ENCODE measurements at places on chromosomes 3 and 15.

GRCh38 chr15:78907577-78907976, 34.9 kb downstream of the MORF4L1 start:
- no peak for DNase-seq

GRCh38 chr3:158819282-158819681, 17.4 kb downstream of the MFSD1 start:
- no peak for DNase-seq

DNA sequence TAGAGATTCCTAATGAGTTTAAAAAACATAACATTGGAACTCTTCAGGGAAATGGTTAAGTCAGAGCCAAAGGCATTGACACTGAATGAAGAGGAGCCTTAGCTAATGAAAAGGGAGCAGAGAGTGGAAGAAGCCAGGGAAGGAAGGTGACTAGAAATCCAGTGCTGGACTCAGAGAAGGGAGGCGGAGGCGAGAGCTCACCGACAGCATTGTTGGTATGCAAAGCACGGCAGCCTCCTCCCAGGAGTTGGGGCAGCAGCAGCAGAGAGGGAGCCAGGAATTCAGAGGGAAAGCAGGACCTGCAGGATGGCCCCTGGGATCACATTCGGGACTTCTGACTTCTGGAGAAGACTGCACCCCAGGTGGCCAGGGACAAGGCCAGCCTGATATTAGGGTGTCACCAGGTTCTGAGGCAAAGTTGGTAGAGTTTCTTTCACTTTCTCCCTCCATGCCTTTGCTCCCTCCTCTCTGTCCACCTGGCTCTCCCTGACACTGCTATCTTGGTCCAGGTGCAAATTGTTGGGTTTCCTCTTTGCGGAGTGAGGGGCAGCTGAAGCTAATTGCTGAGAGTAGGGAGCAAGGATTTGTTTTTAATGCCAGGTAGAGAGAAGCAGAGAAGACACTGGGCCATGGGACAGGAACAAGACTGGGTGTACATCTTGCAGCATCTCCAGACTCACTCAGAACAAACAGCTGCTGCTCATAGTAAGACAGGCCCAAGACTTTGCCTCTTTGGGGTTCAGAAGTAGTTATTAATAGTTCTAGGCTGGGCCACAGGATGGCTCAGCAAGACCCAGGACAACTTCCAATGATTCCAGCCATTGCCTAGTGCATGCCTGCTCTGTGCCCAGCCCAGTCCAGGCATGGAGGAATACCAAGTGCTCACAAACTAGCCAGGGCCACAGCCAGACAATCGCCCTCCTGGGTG, 157.9 kb downstream of the TLE3 start:
- DNase-seq, result no peak

DNA sequence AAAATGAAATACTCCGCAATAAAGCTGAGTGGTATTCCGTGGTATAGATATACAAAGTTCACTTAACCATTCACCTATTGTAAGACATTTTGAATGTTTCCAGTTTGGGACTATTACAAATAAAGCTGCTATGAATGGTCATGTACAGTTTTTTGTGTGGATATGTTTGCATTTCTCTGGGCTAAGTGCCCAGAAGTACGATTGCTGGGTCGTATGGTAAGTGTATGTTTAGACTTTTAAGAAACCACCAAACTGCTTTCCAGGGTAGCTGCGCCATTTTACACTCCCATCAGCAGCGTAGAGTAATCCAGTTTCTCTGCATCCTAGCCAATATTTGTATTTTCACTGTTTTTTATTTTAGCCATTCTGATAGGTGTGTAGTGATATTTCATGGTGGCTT, 208.4 kb upstream of the TLE3 start:
- DNase-seq, result no peak

GRCh38 chr3:4772858-4773257, 206.4 kb upstream of the BHLHE40 start:
- no peak for DNase-seq

GRCh38 chr3:89101251-89101650, 6.2 kb upstream of the EPHA3 start:
- DNase-seq, result no peak

- no peak for DNase-seq
These were observed 51.8 kb upstream of the ADPGK start for GRCh38 chr15:72835294-72835890.

DNA sequence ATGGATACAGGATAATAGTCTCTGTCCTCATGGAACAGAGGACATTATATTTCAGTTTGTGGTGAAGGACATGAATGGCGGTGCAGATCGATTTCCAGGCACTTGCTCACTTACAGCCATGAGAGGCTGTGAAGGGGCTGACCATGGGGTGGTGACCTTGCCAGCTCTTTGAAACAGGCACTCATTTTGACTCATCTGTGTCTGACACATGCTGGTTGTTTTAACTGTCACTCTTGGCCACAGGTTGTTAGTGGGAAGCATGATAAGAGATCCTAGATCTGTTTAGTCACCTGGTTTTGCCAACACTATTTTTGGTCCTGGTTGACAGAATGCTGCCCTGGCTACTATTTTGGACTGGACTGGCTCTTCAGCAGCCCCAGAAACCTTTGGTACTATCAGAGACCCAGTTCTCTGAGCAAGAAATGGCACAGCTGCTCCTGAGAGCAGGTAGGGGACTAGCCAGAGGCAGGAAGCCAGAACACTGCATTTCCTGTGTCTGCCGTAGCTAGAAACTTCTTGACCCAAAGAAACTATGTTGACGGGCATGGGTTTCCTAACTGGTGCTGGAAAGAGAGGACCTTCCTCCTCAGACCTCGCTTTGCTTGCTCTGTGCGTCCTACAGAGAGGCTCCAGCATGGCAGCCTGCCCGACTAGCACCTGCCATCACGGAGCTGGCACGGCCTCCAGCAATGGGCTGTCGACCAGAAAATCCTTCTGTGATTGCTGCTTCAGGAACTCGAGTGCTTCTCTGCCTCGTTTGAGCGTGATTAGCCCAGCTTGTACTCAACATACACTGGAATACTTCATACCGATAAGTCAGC, 6.3 kb downstream of the PXYLP1 start:
- no peak for DNase-seq

DNA sequence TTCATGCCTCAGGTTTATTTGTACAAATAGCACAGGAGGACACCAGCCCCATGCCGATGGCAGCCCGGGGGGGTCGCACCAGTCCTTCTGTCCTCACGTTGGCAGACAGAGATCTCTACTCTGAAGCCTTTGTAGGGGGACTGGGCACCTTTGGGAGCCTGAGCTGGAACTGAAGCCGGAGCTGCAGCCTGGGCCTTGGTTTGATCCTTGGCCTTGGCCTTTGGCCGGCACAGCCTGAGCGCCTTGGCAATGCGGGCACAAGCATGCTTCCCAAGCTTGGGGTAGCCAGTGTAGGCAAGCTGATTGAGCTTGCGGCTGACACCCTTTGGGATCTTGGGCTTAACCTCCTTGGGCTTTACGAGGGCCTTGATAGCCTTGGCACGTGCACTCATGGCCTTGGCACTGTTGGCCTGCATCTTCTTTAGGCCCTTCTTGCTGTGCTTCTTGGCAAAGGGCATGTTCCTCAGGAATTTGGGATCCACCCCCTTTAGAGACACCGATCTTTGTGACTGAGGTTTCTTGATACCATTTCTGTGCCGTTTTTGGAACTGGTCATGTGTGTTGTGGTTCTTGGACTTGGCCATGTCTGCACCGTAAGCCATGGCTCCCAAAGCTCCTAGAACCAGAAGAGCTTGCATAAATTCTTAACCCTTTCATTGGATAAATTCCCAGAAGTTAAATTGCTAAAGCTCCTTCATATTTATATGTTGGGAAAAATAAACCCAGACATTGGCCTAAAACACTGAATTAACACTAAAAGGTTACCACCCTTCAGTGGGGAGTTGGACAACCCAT, 33.4 kb upstream of the UACA start:
- no peak for DNase-seq

Measured in SW 1271 (cell line).